Natural killer cell (primary cell): ENCODE measurements at places on chromosomes 12 and 14.

DNA sequence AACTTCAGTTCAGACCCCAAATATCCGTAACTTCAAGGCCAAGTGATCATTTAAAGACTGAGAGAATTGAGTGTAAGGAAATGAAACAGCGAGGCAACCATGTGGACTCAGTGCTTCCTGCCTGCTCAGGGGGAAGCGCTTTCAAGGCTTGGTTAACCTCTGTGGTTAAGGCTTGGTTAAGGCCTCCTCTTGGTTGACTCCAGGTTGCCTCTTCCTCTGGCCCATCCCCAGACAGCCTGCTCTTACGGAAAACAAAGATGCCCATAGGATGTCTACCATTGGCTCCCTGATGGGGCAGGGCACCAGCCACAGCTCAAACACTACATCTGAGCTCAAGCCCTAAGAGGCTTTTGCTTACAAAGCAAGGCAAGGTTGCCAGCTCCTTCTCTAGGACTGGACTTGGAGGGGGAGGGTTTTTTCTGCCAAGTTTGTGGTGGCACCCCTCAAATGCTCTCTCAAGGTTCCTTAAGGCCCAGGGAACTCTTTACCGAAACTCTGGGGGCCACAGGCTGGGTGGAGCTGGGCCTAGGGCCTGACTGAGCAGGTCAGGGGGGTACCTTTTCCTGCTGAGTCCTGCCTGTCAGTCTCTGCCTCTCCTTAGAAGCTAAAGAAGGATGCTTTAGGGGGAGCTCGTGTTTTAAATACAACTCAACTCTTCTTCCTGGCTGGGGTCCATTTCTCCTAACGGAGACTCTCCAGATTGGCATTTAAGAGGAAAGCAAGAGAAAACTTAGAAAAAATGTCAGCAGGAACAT is 13.7 kb downstream of the COL2A1 start:
- H3K4me1 ChIP-seq, result peaks cover 23% of the 10 kb centered on the region
- peaks cover 7% of the 10 kb centered on the region for H3K27me3 ChIP-seq
- H3K36me3 ChIP-seq, result no peaks in the 10 kb centered on the region
- no peak overlapping the region for H3K27ac ChIP-seq
- H3K4me3 ChIP-seq, result no peak overlapping the region
- no peak for DNase-seq

GRCh38 chr12:47945341-47945728 is 18.1 kb upstream of the TMEM106C start:
- H3K27ac ChIP-seq, result no peak overlapping the region
- H3K36me3 ChIP-seq, result no peaks in the 10 kb centered on the region
- DNase-seq, result no peak
- H3K4me3 ChIP-seq, result no peak overlapping the region
- peaks cover 24% of the 10 kb centered on the region for H3K27me3 ChIP-seq

GRCh38 chr12:110007881-110008280 is 8.7 kb downstream of the ANKRD13A start:
- peaks cover 2% of the 10 kb centered on the region for H3K36me3 ChIP-seq
- no peak for DNase-seq
- H3K27me3 ChIP-seq, result no peaks in the 10 kb centered on the region
- H3K27ac ChIP-seq, result no peak overlapping the region
- H3K4me1 ChIP-seq, result peaks cover 37% of the 10 kb centered on the region
- H3K4me3 ChIP-seq, result no peak overlapping the region

GRCh38 chr12:117005417-117006046 is 93.7 kb downstream of the TESC start:
- H3K4me3 ChIP-seq, result no peak overlapping the region
- H3K27me3 ChIP-seq, result no peaks in the 10 kb centered on the region
- no peak for DNase-seq
- peaks cover 32% of the 10 kb centered on the region for H3K36me3 ChIP-seq
- no peak overlapping the region for H3K27ac ChIP-seq
- H3K4me1 ChIP-seq, result no peaks in the 10 kb centered on the region

DNA sequence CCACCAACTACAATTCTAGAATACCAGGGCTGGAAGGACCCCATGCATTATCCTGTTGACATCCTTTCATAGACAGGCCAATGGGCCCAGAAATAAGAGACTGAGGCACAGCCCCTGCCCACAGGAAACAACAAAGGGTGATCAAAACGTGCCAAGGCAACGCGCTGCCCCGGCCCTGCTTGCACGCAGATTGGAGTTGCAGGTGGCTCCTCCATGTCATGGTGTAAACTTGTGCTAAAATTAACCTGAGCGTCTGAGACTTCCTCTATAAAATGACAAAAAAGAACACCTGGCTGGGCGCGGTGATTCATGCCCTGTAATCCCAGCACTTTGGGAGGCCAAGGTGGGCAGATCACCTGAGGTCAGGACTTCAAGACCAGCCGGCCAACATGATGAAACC is 30.1 kb downstream of the SPRING1 start:
- H3K36me3 ChIP-seq, result no peaks in the 10 kb centered on the region
- peaks cover 12% of the 10 kb centered on the region for H3K4me1 ChIP-seq
- no peak for DNase-seq
- no peak overlapping the region for H3K4me3 ChIP-seq
- no peaks in the 10 kb centered on the region for H3K27me3 ChIP-seq

- H3K27me3 ChIP-seq, result no peaks in the 10 kb centered on the region
- peak; percentile 73 for DNase-seq
- H3K4me1 ChIP-seq, result peaks cover 23% of the 10 kb centered on the region
- H3K27ac ChIP-seq, result peak within 1 kb of the TSS; percentile 66
Measured at GRCh38 chr14:23009939-23010726, at the start of gene C14orf93. C14orf93 (minus strand) TSS chr14:23010143; CDS start chr14:22999023, 11,120 bp downstream.

DNA sequence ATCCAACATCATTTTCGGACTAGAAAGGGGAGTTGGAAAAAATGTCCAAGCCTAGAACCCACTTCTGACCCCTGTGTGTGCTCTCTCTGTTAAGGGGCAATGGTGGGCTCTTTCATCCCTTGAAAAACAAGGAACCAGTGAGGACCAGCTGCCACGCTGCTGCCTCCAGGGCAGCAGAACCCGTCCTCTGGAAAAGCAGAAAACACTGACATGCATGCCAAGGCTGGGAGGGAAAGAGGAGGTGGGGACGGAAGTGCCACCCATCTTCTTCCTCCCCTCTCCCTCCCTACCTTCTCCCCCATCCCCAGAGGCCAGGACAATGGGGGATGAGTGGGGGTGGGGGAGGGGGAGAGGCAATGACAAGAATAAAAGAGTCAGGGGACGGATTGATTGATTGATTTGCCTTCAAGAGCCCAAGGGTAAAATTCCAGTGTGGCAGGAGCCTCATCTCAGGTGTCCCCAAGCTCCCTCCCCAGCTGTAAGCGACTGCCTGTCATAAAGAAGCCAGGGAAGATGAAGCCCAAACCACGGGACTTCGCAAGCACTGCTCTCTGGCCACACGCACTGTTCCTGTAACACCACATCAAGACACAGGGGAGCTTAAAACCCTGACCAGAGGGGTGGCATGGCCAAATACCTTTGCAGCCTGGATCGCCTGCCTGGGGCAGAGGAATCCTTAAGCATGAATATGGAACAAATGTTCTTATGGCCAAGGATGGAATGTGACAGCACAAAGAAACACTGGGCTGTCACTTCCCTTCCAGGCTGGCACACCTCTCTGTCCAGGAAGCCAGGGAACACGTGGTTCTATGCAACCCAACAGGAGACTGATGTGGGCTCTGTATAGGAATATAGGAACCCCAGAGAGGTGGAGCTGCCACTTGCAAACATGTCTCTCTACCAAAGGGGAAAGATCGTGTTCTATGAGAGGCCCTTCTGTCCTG is 38.9 kb upstream of the BDKRB2 start:
- no peaks in the 10 kb centered on the region for H3K4me1 ChIP-seq
- no peak for DNase-seq
- no peaks in the 10 kb centered on the region for H3K36me3 ChIP-seq
- H3K27ac ChIP-seq, result no peak overlapping the region
- no peaks in the 10 kb centered on the region for H3K27me3 ChIP-seq
- H3K4me3 ChIP-seq, result no peak overlapping the region

DNA sequence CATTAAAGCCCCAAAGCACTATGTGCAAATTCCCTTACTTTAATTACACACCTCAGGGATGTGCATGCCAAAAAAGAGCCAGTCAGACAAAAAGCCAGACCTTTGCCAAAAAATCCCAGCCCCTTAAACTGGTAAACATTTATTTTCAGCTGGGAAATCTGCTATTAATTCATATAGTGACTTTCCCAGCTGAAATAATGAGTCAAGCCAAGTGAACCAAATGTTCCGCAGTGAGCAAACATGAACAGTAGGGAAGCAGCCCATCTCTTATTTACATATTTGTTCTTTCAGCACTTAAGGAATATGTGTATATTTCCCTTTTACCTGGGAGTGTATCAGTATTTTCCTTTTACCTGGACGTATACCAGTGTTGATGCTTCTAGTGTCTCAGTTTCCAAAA is 44.0 kb upstream of the OTX2 start:
- no peaks in the 10 kb centered on the region for H3K4me1 ChIP-seq
- no peak for DNase-seq
- no peak overlapping the region for H3K27ac ChIP-seq
- H3K27me3 ChIP-seq, result peaks cover 5% of the 10 kb centered on the region

DNA sequence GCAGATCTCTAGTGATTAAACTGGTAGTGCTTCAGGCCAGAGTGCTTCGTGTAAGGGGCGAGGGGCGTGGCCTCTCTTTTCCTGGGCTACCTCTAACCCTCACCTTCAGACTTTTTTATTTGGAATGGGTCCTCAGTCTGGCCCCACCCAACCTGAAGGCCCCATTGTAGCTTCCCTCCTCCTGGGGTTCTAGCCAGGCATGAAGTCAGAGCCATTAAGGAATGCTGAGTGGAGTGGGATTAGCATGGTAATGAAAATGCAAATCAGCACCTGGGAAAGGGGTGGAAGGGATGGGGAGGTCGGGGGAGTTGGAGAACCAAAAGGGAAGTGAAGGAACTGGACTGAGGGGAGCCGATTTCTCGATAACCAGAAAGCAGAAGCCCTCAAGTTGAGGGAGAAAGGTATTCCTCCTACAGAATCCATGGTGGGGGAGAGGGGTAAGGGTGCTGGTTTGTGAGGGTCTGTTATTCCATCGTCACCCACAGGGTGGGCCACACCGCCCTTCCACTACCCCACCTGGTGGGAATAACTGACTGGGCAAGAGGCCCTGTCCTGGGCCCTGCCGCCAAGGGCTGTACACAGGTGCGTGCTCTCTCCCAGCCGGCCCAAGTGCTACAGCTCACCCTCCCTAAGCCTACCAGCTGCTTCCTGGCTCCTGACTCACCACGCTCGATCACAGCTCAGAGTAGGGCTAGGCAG is 14.1 kb downstream of the ZFHX2 start:
- H3K27ac ChIP-seq, result no peak overlapping the region
- no peak overlapping the region for H3K4me3 ChIP-seq
- H3K4me1 ChIP-seq, result no peaks in the 10 kb centered on the region

DNA sequence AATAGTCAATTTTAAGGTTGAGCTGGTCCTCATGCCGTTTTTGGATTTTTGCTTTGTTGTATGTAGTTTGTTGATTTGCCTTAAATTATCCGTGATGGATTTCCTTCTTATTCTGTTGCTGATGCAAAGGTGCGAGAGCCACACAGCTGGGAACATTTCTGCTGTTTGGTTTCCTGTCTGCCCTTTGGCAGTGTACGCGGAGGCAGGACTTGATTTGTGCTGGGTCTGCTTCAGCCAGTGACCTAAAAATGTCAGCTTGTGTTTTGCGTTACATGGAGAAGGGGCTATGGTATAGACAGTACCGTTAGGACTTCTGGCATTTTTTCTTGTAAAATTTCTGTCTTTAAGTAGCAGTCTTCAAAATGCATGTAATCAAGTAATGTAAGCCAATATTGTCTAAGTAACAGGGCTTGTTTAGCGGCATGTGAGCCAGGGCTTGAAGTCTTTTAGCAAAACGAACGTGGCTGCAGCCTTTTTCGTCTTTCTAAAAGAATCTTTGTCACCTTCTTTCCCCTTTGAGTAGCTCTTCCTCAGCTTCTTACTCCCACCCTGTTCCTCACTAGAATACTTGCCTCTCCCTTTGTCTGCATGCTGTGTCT is 18.2 kb upstream of the RD3L start:
- no peaks in the 10 kb centered on the region for H3K36me3 ChIP-seq
- DNase-seq, result no peak
- no peaks in the 10 kb centered on the region for H3K4me1 ChIP-seq
- H3K27me3 ChIP-seq, result no peaks in the 10 kb centered on the region
- no peak overlapping the region for H3K4me3 ChIP-seq

- no peak overlapping the region for H3K27ac ChIP-seq
- H3K36me3 ChIP-seq, result peaks cover 16% of the 10 kb centered on the region
- H3K4me1 ChIP-seq, result peaks cover 31% of the 10 kb centered on the region
- H3K4me3 ChIP-seq, result no peak overlapping the region
- no peaks in the 10 kb centered on the region for H3K27me3 ChIP-seq
Measured at GRCh38 chr12:120090206-120090605, 26.3 kb downstream of the RAB35 start.

- H3K27me3 ChIP-seq, result no peaks in the 10 kb centered on the region
- DNase-seq, result no peak
- H3K4me3 ChIP-seq, result no peak overlapping the region
- no peaks in the 10 kb centered on the region for H3K36me3 ChIP-seq
- H3K27ac ChIP-seq, result no peak overlapping the region
Measured at GRCh38 chr14:83260751-83261150, 1727.1 kb upstream of the SEL1L start.

DNA sequence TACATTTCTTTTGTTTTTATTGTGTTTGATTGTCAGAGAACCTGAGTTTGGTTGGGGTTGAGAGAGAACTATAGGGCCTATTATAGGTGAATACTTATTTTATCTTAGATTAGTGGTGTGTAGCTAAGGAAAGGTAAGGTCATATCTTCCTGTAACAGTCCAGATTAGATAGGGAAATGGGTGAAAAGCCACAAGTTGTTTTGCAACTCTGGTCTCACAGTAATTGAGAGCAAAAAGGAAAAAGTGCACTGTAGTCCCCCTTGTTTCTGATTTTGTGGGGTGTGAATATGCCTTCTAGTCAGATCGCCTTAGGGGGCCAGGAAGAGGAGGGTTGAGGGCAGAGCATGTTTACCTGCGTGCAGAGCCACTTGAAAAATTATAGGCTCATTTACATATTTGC is 8.9 kb downstream of the MSRB3 start:
- no peaks in the 10 kb centered on the region for H3K36me3 ChIP-seq
- no peak for DNase-seq
- H3K27ac ChIP-seq, result no peak overlapping the region

GRCh38 chr14:67232066-67232465 is 9.2 kb upstream of the PALS1 start:
- H3K27me3 ChIP-seq, result no peaks in the 10 kb centered on the region
- no peaks in the 10 kb centered on the region for H3K4me1 ChIP-seq
- no peak for DNase-seq
- no peak overlapping the region for H3K4me3 ChIP-seq
- H3K27ac ChIP-seq, result no peak overlapping the region

DNA sequence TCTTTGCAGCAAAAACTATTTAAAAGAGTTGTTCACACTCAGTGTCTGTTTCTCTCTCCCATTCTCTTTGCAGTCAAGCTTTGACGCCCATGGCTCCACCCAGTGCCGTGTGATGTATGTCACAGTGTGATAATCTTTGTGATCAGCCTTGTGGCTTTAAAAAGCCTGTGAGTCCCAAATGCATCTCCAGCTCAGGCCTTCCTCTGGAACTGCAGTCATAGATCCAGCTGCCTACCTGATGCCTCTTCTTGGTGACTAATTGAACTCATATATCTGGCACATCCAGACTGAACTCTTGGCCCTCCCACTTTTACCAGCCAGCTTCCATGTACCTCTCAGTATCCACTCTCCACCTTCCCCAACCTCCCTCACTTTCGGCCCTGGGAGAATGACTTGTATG is 182.8 kb upstream of the ARHGAP5 start:
- H3K27ac ChIP-seq, result no peak overlapping the region
- no peaks in the 10 kb centered on the region for H3K4me1 ChIP-seq
- H3K4me3 ChIP-seq, result no peak overlapping the region
- no peaks in the 10 kb centered on the region for H3K36me3 ChIP-seq
